ENCODE measurements at places on chromosomes 4 and X.

DNA sequence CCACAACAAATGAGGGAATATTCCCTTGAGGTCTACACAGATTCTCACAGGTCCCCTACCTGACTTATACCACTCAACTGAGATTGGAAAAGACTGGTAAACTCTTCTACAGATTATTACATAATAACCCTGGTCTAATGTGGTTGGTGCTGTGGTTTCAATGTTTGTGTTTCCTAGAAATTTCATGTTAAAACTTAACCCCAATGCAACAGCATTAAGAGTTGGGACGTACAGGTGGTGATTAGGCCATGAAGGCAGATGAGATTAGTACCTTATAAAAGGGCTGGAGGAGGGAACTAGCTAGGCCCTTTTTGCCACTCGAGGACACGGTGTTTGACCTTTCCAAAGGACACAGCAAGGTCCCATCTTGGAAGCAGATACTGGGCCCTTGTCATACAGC, 84.3 kb upstream of the TAPT1 start:
- no peak for DNase-seq

- peak; percentile 28 for DNase-seq
These were observed 691 bp downstream of the MAGED1 start for GRCh38 chrX:51893931-51894696.

- DNase-seq, result no peak
These were observed 390.6 kb upstream of the ZFP42 start for GRCh38 chr4:187604984-187605383.

DNA sequence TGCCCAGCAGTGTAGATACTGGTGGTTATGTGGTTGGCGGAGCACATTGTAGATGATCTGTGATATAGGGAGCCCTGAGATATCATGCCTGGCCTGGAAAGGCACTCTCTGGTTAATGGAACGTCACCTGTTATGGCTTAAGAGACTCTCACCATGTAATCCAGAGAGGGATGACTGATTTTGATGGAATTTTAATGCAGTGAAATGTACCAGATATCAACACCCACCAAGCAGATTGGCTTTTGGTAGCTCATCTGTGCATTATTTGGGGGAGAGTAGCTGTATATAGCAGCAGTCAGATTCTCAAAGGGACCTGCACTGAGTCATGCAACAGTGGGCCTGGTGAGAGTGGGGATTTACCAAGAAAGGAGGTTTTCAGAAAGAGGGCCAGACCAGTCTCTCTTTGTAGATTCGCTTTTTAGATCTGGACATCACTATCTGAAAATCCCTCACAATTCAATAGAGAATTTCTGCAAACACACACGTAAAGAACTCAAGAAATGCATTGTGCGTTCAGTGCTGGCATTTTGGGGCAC, 17.3 kb downstream of the TSC22D3 start:
- DNase-seq, result no peak

GRCh38 chr4:151990201-151990600, 229.4 kb upstream of the GATB start:
- no peak for DNase-seq

GRCh38 chr4:155468282-155468681, 91.5 kb upstream of the MAP9 start:
- DNase-seq, result no peak

GRCh38 chr4:158051401-158052235, 121.2 kb downstream of the GASK1B start:
- DNase-seq, result no peak

GRCh38 chrX:130999360-130999759, 58.8 kb upstream of the ARHGAP36 start:
- DNase-seq, result no peak

GRCh38 chr4:91212211-91212610, 1085.0 kb downstream of the CCSER1 start:
- no peak for DNase-seq

DNA sequence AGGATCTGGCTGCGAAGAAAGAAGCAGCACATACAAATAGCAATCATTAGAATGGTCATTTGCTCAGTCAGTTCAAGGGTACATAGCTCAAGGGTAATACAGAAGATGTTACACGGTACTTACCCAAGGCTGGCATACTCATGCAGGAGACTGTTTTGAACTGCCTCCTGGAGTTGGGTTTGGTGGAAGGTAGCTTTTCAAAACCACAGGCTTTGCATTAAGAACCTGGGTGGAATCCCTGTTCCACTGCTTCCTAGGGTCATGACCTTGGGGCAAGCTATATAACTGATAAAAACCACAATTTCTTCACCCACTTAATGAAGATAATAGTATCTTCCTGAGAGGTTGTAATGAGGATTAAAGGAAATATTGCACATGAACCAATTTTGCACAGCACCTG, 36.5 kb downstream of the TBC1D9 start:
- no peak for DNase-seq

- peak; percentile 35 for DNase-seq
These were observed 2.4 kb upstream of the SLC9A6 start for GRCh38 chrX:135982860-135983259.

DNA sequence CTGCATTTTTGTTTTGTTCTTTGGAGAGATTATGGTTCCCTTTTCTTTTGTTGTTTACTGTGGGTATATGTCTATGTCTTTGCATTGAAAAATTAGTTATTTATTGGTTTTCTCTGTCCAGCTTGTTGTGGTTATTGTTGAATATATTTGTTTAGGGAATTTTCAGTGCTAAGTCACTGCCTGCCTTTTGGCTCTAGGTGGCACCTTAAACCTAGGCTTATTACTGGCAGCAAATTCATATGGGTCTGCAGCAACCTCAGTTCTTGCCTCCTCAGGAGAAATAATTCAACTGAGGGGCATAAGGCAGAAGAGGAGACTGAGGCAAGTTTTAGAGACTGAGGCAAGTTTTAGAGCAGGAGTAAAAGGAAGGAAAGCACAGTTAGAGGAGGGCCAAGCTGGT, 1157.3 kb upstream of the AGA start:
- no peak for DNase-seq

- peak; percentile 30 for DNase-seq
These were observed 1240.7 kb downstream of the C4orf33 start for GRCh38 chr4:130336585-130337217.

DNA sequence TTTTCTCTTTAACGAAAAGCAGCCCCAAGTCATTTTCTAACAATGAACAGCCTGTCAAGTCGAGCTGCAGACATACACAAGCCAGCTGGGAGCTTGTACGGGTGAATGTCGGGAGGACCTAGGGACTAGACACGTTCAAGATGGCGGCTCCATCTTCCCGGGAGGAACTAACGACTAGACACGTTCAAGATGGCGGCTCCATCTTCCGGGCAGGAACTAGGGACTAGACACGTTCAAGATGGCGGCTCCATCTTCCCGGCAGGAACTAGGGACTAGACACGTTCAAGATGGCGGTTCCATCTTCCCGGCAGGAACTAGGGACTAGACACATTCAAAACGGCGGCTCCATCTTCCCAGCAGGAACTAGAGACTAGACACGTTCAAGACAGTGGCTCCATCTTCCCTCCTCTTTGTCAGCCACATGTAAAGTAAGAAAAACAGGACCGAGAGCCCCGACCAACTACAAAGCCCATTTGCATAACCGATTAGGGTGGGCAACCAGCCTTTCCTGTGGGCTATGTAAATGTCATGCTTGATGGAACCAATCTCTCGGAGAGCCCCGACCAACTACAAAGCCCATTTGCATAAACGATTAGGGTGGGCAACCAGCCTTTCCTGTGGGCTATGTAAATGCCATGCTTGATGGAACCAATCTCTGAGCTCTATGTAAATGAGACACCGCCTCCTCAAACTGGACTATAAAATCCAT, 175.5 kb downstream of the DHRSX start:
- no peak for DNase-seq

DNA sequence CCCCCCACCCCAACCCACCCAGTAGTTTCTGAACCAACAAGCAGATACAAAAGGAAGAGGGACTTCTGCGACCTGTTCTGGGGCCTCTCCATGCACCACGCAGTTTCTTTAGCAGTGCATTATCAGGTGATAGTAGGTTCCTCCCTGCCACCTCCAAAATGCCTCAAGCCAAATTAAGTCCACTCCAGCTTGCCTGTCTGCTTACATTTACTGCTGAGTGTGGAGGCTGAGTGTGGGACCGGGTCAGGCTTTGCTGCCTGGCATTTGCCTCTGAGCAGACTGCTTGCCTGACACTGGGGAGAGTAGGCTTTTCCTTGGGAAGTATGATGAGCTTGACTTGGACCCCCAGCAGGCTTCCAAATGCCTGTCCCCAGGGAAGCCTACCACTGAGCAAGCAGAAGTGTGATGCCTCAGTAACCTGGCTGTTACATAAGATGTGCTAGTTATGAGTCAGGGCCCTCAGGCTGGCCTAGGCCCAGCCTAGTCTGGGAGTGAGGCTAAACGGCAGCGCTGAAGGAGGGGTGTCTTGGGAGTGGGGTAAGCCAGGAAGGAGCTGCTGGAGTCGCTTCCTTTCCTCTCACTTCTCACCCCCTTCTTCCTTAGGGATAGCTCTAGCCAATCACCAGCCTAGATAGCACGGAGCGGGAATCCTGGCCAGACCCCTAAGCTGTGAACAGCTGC, 9.0 kb downstream of the TSC22D3 start:
- DNase-seq, result no peak

DNA sequence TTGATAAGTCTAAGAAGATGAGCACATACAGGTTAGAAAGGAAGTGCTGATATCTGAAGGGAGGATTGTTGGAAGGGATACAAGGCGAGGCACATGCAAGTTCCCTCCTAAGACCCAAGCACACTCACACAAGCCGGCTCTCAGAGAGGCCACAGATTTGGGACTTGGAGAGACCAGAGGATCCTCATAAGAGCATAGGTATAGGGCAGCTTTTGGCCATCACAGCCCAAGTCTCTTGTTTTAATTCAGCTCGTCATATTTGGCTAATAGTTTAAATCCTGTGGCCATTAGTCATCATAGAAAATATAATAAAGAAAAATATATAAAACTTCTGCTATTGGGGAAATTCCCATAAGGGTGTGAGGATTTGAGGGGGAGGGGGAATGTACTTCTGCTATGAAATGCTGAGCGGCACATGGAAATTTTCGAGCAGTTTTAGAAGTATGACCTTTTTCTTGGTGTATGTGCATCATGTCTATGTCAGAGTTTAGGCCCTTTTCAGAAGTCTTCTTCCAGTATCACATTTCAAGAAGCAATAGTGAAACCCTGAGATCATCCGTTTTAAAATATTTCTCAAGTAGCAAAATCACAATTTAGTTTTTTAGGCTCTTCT, 97.7 kb downstream of the NFKB1 start:
- no peak for DNase-seq

- DNase-seq, result no peak
These were observed 4.7 kb upstream of the NAA10 start for GRCh38 chrX:153939573-153939972.

DNA sequence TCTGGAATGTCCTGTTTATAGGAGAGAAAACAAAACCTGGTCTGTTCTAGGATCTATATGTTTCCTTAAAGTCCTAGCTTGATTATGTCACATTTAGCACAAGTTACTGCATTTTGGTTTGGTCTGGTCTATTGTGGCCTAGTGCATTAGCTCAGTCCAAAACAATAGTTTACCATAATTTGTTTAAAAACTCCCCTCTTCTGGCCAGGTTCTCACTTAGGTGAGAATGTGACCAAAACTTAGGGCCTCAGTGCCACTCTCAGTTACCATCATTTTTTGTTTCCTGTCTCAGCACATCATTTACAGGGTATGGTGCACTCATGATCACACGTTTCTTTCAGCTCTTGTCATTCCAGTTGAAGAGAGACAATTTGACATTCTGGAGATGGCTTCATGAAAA, 378.5 kb downstream of the KLHL4 start:
- no peak for DNase-seq

GRCh38 chr4:36039026-36039425, 205.3 kb downstream of the ARAP2 start:
- DNase-seq, result no peak

DNA sequence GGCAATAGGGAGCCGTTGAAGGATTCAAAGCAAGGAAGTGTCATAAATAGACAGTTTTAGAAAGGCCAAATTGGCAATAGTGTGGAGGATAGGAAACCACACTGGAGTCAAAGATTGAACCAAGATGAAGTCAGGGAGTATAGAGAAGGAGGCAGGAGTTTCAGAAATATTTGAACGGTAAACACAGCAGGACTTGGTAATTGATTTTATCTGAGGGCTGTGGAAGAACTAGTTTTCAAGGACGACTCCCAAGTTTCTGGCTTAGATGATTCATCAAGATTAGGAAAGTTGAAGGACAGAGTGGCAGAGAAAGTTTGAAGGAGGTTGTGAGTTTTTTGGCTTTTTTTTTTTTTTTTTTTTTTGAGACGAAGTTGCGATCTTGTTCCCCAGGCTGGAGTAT, 11.5 kb upstream of the TMEM31 start:
- DNase-seq, result no peak

GRCh38 chr4:151468715-151469696, 60.0 kb downstream of the FHIP1A start:
- no peak for DNase-seq

DNA sequence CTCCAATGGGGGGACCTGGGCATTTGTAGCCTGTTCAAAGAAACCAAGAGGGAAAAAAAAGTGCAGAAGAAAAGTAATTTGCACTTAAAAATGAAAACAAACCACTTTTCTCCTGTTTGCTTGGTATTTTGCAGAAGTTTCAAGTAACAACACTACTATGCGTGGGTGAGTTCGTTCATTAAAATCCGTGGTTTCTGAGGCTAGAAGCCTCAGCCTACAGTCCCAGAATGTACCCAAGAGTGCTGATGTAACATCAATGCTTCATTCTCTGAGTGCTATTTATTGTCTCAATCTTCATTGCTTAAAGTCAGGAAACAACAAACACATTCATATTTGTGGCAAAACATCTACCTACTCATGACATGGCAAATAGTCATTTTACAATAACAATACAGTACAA, 29.2 kb downstream of the LGI2 start:
- no peak for DNase-seq

GRCh38 chrX:113675278-113675677, 834.6 kb upstream of the AMOT start:
- DNase-seq, result no peak

DNA sequence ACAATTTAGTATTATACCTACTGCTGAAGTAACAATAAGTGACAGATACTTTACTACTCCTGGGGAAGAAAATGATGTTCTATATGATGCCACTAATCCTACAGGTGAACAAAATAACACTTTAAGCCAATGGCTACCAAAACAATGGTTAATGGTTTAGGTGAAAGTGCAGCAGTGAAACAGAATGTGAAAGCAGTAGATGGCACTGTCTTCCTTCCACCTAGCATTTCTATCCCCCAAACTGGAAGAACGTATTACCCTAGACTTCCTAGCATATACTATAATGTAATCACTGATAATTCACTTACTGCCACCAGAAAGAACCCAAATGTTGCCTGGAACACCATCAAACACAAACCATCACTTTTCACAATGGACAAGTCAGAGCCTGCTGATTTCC, 18.9 kb upstream of the CABS1 start:
- DNase-seq, result no peak

DNA sequence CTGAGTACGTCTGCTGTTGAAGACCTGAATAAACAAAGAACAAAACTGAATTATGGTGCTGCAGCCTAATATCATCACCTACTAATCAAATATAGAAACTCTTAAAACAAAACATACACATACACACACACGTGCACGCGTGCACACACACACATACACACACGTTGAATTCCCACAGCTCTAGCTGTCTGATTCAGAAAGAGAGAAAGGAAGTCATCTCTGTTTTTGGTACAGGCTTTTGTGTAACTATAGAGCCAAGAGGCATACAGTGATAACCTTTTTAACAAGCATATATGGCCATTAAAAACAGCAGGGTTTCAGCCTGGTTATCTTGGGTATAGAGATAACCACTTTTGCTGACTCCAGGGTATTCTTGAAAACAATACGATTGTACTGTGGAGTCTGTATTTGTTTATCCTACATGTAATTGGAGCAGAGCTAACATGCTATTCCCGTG, 823.2 kb downstream of the CCSER1 start:
- no peak for DNase-seq

- DNase-seq, result no peak
These were observed 43.0 kb upstream of the TEX13D start for GRCh38 chrX:124289443-124289842.
